ENCODE measurements at places on chromosomes 12 and 14.

DNA sequence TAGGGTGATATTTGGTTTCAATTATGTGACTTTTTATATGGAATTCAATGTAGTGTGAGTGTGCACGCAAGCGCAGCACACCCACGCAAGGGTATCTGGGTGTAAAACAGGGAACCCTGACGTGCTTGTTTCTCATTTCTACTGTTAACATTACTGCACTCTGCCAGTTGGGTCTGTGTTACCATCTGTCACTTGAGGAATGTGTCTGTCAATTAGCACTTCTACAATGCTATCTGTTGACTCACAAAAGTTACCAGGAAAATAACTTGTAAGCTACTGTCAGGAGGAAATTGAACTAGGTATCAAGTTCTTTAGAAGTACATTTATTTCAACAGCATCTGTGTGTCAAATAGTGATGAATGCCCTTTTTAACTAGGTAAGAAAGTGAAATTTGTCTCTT is 695.5 kb upstream of the LRFN5 start:
- DNase-seq, result no peak

GRCh38 chr12:41287500-41288141 is 99.5 kb downstream of the PDZRN4 start:
- no peak for DNase-seq

GRCh38 chr12:120406553-120406952 is 31.4 kb upstream of the COX6A1 start:
- DNase-seq, result no peak

- no peak for DNase-seq
Observed at GRCh38 chr12:111905502-111905901, 63.5 kb downstream of the MAPKAPK5 start.

DNA sequence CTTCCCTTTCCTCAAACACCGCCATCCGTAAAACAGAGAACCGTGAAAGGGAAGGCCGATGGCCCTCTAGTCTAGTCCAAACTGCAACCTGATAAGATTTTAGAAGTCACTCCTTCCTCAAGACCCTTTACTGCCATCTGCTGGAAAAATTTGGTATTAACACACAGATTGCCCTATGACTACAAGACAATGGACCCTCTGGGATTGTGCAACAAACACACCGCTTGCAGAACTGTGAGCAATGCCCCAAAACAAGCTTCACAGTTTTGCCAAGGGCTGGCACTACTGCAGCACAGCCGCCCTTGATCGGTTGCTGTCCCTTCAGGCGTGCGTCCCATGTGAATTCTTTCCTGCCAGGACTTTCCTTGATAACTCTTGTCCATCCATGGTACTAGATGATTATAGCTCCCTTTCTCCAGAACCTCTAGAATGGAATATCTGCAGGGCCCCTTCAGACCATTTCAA is 23.1 kb downstream of the LLPH start:
- peak; percentile 29 for DNase-seq

DNA sequence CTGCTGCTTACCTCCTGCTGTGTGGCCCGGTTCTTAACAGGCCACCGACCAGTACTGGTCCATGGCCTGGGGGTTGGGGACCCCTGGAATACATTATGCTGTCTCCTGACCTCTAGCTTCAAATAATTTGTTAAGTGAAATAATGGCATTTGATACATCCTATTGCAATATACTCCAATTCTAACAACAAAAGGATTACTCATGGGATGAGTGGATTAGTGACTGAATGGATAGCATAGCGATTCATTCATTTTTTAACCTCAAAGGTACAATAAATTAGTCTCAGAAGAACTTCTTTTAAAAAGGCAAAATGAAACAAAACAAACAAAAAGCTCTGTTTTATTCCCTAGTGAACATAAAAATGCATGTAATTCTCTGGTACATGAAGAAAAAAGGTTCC is 147.9 kb upstream of the PKP2 start:
- no peak for DNase-seq

- DNase-seq, result no peak
Observed at GRCh38 chr12:91663744-91664143, 481.1 kb upstream of the DCN start.

GRCh38 chr14:61031026-61031425 is 50.0 kb downstream of the SLC38A6 start:
- DNase-seq, result no peak

GRCh38 chr14:103072595-103073366 is 11.2 kb upstream of the LBHD2 start:
- no peak for DNase-seq

- no peak for DNase-seq
Observed at GRCh38 chr12:86741531-86741930, 485.3 kb upstream of the MGAT4C start.

DNA sequence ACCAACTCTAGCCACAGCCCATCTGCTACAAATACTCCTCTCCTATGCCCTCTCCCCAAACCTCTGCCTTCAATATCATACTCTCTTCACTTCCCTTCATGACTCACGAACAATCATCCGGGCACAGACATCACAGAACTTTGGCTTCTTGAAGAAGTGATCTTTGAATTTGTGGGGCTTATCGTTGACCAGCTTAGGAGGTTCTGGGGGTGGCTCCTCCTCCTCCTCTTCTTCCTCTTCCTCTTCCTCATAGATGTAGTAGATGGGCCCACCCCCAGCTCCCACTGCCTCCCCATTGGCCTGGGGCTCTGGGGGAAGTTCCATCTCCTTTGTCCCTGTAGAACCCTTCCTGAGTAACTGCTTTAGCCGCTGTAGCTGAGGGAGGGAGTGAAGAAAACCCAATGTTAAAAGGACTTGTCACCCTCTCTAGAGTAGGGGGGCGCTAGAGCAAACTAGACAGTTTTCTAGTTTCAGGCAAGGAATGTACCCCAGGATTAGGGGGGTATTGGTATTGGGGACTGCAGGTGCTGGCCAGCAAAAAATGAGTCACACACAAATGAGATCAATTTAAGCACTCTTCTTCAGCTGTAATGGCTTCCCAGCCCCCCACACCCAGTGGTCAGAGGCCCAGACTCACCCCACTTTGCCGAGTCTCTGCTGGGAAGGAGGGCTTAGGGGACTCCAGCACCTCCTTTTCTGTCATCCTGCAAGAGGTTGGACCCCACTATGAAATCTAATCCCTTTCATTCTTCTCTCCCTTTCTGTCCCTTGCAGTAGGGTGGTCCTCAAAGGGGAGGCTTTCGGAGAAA is 1.8 kb downstream of the STAC3 start:
- DNase-seq, result no peak

DNA sequence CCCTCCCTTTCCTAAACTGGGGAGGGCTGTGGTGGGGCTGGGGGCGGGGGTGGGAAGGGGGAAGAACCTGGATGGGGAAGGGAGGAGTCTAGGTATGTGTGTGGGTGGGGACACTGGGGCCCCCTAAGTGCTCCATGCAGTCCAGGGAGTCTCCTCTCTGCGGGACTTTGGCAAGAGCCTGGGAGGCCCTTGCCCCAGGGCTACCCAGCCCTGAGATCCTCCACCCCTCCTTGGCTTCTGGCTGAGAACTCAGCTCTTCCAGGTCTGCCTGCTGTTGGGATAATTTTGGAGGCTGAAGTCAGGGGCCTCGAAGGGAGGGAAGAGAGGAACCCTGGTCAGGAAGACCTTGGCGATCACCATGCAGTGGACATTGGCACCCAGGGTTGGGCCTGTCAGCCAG is 2.2 kb upstream of the DLK1 start:
- DNase-seq, result no peak

- DNase-seq, result no peak
Observed at GRCh38 chr14:102013669-102014200, 49.4 kb downstream of the DYNC1H1 start.

DNA sequence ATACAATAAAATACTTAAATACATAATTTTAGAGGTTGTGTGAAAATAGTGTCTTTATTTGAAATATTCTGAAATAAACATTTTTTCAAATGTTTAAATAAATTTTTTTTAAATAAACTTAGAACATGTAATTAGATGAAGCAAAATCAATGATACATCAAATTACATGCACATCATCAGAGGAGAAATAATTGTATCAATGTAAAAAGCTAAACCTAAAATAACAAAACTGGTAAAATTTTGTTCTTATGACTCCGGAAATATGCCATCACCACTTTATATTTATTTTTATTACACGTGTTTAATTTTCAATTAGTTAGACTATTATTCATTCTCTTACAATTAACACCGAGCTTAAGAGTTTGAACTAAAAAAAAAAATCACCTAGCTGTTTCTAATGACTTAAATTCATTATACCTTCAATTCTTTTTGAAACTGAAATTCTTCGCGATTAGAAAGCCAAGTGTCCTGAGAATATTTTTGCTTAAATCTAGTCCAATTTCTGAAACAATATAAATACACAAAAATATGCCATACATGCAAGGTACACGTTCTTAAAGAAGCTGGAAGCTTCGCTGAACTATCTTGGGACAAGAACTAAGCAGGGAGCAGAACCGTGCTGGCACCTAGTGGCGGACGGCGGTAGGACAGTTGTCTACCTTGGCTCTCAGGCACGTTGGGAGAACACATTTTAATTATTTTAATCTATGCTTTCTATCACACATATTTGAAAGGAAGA is 230.5 kb downstream of the SLC25A21 start:
- no peak for DNase-seq

DNA sequence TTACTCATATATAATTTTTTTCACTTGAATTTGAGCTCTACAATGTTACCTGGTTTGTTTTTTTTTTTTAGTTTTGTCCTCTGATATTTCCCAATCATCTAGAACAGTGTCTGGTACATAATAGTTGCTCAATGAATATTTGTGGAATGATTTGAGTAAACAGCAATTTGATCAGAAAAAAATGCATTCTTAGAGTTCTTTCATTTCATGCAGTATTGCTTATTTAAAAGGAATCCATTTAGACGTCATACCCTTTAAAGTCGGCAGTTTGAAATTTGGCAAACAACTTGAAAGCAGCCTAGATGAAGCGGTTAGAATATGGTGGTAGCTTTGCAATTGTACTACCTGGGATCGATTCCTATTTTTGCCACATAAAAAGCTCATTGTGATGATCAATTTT is 140.0 kb downstream of the PDE3A start:
- no peak for DNase-seq

DNA sequence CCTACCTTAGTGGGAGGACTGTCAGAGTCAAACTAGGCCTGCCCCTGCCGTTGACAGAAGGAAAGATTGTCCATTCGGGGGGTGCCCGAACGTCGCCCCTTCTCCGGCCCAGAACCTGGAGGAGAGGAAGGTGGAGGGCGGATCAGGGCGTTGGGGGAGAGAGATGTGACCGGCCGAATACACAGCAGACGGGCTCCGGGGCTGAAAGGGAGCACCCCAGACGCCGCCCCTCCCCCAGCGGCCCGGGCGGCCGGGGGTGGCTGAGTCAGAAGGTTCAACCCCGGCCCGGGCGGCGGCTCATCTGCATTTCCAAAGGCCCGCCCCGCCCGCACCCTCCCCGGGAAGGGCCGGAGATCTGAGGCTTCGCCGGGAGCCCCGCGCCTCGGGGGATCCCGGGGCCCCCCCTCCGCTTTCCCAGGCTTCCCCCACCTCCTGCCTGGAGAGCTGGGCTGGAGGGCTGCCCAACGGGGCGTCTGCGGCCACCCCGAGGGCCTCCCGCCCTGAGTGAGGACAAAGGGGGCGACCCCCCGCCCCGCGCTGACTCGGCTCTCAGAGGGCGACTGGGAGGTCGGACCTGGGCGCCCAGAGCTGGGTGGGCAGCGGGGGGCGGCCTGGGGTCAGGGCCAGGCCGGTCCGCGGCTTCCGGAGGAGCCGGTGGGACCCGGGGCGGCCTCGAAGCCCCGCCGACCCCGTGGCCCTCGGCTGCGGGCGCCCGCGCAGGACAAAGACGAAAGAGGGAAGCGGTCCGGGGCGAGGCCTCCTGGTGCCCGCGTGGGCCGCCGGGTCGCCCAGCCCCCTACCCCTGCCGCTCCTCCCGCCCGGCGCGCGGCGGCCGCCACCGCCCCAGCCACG is 3.7 kb upstream of the SETD1B start:
- DNase-seq, result no peak

DNA sequence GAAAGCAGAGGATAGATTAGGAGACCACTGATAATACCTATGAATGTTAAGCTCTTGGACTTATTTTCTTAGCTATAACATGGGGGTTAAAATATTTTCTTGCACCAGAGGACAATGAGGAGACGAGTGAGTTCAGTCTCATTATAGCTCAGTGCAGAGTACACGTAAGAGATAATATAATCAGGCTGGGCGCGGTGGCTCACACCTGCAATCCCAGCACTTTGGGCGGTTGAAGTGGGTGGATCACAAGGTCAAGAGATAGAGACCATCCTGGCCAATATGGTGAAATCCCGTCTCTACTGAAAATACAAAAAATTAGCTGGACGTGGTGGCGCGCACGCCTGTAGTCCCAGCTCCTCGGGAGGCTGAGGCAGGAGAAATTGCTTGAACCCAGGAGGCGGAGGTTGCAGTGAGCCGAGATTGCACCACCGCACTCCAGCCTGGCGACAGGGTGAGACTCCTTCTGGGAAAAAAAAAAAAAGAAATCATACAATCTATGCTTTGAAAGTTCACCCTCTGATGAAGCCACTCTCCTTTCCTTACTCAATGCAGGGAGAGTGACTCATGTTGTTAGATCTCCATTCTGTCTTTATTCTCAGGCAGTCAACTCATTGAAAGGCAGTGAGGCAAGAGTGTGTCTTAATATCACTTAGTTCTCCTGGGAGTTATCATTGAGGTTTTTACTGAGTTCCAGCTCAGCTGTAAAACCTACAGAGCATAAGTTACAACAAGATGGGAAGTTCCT is 134.2 kb downstream of the SYNE2 start:
- no peak for DNase-seq

DNA sequence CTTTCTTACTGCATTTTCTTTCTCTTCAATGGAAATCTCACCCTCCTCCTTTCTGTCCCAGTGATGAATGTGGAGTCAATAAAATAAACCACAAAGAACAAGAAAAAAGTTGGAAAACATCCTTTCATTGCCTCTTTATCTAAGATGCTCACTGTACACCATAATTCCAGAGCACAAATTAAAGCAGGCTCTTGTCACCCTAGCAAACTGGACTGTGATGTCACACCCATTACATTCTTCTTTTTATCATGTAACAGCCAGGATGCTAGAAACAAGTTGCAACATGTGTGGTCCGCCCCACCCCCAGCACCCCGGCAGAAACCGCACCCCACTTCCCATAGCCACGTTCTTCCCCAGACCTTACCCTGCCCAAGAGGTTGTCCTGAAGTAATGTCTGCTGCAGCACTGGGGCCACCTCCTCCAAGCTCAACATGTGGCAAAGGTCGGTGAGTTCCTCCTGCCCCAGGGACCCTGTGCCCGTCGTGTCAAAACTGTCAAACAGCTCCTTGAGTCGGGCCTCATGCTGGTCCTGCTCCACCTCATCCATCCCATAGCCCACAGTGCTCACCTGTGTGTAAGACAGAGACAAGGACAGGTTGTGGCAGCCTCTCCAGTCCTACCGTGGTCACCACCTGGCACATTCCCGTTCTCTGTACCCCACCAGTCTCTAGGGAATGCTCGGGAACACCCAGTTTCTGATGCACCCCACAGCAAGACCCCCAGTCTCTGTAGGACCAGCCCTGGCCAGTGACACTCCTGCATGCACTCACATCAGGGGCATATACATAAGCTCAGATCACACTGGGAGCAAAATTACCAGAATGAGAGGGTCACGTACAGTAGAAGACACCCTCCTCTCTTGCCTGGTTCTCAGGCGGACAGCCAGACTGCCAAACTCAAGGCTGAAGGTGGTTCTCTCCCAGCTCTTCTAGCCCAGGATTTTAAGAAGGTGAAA is 9.2 kb downstream of the NIN start:
- no peak for DNase-seq
